ENCODE measurements at places on chromosomes 4 and X.
A peak's percentile ranks its signal among the peaks of the same experiment; 100 is the strongest.

GRCh38 chrX:19849464-19850080, 37.8 kb downstream of the SH3KBP1 start:
- peak; percentile 27 for DNase-seq

GRCh38 chr4:95066050-95066449, 308.3 kb downstream of the BMPR1B start:
- no peak for DNase-seq

DNA sequence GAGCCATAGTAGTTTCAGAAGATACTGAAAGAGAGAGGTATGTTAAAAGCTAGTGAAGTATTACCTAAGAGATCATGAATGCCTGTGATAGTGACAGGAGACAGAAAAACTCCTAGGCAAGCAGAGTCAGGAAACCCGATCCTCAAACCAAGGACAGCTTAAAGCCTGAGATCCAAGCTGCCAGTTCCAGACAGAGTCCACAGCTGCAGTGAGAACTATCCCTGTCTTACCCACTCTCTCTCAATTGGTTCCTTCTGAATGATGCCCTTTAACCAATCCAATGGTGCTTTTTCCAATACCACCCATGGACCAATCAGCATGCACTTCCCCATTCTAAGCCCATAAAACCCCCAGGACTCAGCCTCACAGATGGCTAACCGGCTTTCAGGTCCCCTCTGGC, 90.4 kb upstream of the PCDH10 start:
- no peak for DNase-seq

DNA sequence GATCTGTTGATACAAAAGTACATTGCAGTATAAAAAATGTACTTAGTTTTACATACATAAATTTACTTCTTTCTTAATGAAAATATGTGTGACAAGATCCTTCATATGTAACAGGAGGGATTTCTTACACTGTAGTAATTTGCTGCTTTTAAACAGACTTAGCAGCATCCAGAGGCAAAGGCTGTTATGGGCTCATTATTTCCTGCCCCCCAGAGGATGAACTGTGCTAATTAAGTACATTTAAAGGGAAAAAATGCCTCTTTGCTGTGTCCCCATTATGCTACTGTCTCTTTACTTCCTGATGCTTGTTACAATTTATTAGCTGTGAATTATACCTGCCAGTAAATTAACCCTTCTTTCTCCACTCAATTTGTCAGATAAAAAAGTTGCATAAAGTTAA, 47.1 kb downstream of the NDST3 start:
- no peak for DNase-seq

- DNase-seq: no peak
Measured at GRCh38 chr4:26531491-26532116, 41.3 kb upstream of the CCKAR start.

GRCh38 chr4:138871555-138871875, 144.1 kb upstream of the NOCT start:
- DNase-seq: no peak

- no peak for DNase-seq
Measured at GRCh38 chrX:40088803-40089540, 8.8 kb downstream of the BCOR start.

DNA sequence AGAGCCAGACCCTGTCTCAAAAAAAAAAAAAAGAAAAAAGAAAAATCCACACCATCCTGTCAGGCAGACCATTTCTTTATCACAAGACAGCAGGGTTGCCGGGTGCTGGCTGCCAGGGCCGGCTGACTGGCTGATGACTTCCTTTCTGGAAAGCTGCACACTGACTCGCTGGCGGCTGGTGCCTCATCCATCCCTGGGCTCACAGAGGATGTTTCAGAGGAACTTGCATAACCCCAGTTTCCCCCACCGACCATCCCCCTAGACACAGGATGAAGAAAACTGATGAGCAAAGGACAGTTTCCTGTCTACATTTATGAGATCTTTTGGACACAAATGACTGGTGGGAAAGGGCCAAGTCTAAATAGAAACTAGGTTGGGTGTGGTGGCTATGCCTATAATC, 14.1 kb downstream of the HPSE start:
- peak; percentile 65 for DNase-seq

DNA sequence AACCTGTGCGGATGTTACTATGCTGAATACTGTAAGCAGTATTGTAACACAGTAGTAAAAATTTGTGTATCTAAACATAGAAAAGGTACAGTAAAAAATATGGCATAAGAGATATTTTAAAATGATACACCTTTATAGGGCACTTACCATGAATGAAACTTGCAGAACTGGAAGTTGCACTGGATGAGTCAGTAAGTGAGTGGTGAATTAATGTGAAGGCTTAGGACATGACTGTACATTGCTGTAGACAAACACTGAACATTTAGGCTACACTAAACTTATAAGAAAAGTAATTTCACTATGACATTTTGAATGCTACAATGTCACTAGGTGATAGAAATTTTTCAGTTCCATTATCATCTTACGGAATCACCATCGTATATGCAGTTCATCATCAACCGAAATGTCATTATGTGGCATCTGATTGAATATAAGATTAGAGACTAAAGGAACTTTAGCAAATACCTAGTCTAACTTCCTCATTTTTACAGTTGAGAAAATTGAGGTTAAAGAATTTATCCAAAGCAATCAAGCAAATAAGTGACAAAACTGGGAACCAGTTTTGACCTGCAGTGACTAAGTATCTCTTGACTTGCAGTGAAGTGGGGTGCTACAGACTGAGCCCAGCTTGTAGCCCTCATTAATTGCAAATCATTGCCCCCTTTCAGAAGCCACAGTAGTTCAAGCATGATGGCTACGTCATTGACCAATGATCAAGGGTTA, 55.3 kb downstream of the EGF start:
- DNase-seq: no peak

DNA sequence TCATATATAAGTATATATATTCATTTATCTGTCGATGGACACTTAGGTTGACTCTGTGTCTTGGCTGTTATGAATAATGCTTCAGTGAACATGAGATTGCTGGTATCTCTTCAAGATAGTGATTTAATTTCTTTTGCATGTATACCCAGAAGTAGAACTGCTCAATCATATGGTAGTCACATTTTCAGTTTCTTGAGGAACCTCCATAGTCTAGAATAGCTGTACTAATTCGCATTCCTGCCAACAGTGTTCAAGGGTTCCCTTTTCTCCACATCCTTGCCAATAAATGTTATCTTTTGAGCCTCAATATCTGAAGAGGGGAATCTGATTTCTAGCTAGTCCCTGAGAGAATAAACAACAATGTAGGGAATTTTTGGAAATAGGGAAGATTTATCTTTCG, 32.4 kb upstream of the CCNG2 start:
- DNase-seq: no peak

DNA sequence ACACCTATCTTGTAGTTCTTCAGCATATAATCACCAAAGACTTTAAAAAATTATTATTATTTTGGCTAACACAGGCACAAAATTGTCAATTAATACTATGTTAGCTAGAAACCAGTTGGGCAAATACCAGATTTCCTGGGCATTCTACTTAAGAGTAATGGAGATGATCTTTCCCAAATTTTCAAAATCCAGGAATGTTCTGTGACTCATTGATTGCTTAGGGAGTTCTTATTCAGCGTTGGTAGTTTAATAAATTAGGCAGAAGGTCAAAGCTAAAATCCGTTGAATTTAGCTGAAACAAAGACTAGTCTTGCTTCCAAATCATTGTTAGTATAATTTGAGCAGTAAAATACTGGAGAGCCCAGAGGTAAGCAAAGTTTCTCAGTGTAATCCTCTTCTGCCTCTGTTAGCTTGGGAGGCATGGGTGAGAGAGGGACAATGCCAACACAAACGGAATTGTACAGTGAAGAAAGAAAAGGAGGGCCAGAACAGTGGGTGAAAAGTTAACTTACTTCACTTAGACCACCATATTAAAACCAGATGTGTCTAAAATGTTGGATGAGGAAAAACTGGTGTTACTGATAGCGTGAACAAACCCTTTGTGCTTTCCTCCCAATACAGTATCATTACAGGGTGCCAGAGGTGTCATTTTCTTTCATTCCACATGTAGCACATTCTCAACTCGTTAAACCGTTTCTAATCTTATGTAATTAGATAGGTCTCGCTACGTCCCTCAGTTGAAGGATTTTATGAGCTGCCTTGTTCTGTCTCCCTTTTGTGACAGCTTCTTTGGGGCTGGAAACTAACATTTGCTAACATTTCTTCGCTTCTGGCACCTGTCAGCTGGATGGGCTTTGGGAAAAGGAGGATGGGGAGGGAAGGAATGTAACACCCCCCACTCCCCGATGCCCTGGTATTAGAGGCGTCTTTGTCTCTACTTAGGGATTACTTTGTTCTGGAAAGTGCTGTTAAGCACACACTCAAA, 87.4 kb upstream of the CITED1 start:
- no peak for DNase-seq

GRCh38 chr4:74692972-74693371, 101.4 kb downstream of the BTC start:
- DNase-seq: no peak

- no peak for DNase-seq
Measured at GRCh38 chrX:148649145-148649795, 148.9 kb downstream of the AFF2 start.

DNA sequence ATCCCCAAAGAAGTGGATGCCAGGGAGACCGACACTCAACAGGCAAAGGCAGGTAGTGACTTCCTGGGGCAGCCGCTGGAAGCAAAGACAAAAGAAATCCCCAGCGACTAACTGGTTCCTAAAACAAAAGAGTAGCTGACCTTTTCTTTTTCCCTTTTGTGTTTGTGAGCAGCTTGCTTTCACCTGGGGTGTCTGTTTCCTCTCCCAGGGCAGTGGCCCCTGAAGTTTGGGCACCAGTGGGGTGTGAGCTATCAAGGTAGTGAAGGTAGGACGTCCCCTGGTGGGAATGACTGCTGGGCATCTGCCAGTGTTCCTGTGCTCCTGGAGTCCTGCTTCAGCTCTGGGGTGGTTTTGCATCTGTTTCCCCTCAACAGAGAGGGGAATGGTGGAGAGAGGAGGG, 41.6 kb upstream of the STIM2 start:
- no peak for DNase-seq

- no peak for DNase-seq
Measured at GRCh38 chr4:40190465-40190864, 6.4 kb upstream of the RHOH start.

GRCh38 chr4:150943818-150944217, 71.3 kb downstream of the LRBA start:
- DNase-seq: peak; percentile 10

DNA sequence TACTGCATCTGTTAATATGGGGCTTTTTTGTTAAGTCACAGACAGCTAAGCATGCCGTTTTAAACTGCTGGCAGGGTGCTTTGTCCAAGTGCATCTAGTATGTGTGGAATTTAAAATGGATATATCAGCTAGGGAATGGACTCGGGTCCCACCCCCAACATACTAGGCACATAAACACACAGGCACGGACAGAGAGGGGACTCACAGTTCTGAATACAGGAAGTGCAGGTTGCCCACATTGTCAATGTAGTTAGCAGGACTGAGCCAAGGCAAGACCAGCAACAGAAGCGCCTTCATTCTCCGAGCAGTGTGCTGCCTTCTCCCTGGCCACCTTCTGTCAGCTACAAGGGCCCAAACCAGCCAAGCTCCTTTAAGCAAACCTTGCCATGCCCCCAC, 33.6 kb downstream of the LNX1 start:
- no peak for DNase-seq

DNA sequence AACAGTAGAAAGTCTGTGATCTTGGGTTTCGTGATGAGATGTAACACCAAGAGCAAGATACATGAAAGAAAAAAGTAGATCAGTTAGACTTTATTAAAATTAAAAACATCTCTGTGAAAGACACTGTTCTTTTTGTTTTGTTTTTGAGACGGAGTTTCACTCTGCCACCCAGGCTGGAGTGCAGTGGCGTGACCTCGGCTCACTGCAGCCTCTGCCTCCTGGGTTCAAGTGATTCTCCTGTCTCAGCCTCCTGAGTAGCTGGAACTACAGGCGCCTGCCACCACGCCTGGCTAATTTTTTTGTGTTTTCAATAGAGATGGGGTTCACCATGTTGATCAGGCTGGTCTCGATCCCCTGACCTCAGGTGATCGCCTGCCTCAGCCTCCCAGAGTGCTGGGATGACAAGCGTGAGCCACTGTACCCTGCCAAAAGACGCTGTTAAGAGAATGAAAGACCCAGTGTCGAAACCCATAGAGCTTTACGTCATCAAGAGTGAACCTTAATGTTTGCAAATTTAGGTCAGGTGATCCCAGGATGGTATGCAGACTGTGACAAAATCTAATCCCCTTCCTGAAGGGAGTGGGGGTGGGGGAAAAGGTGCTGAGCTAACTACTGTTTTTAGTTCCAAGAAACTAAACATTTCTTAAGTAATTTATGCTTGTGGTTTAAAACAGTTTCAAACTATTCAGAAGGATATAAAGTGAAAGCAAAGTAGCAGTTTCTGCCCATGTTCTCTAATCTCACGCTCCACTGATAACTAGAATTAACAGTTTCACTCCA, 8.0 kb downstream of the OFD1 start:
- DNase-seq: no peak

GRCh38 chr4:185792384-185793115, 19.4 kb downstream of the SORBS2 start:
- peak; percentile 46 for DNase-seq

GRCh38 chr4:29966386-29966785, 753.8 kb upstream of the PCDH7 start:
- DNase-seq: no peak

DNA sequence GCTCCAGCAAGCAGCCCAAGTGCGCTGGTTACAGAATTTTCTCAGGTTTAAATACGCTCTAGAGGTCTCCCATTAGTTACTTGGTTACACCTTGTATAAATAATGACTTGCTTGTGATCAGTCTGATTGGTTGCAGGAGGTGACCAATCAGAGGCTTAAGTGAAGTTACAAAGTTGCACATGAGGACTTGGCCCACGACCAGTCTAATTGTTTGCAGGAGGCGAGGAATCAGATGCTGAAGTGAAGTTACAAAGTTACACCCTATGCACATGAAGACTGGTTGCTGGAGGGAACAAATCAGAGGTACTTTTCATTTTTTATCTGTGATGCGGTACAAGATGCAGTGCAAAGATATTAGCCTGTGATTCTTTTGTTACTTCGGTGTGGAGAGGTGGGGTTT, 80.7 kb downstream of the UBE2NL start:
- DNase-seq: no peak

- no peak for DNase-seq
Measured at GRCh38 chr4:186700746-186701145, 22.9 kb downstream of the FAT1 start.

DNA sequence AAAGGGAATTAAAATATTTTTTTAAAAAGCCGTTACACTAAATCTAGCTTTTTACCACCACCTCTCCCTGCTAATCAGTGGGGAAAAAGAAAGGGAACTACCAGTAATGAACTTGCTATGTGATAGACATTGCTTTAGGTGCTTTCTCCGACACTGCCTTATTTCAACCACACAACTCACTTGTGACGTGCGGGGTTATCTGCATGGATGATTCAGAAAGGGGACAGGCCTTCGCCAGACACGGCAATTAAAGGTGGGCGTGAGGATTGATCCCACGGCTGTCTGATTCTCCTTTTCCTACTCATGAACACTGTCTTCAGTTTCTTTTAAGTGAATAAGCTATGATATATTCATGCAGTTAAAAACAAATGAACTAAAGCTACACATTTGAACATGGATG, 882 bp upstream of the CXCR3 start:
- DNase-seq: no peak

Data from cardiac muscle cell (in vitro differentiated cells and primary cell).